ENCODE measurements at places on chromosomes 11 and 22. TPM values are rescaled to one million over a fixed set of nuclear protein-coding genes. Genes with fewer than 3 reads are reported as not detected.
A peak's percentile ranks its signal among the peaks of the same experiment; 100 is the strongest.

TMEM123 gene
- 114 TPM for total RNA-seq

INPP5J gene
- total RNA-seq = 7.7 TPM

UBQLN3 gene
- total RNA-seq = not detected

DMC1 gene
- 4.3 TPM for total RNA-seq

GRCh38 chr11:8672346-8672745 is 10.1 kb downstream of the TRIM66 start:
- no peak for DNase-seq
- no peaks in the 10 kb centered on the region for H3K36me3 ChIP-seq
- no peaks in the 10 kb centered on the region for H3K27me3 ChIP-seq
- no peak overlapping the region for H3K4me3 ChIP-seq
- H3K27ac ChIP-seq = peak overlapping the region; percentile 94

DNA sequence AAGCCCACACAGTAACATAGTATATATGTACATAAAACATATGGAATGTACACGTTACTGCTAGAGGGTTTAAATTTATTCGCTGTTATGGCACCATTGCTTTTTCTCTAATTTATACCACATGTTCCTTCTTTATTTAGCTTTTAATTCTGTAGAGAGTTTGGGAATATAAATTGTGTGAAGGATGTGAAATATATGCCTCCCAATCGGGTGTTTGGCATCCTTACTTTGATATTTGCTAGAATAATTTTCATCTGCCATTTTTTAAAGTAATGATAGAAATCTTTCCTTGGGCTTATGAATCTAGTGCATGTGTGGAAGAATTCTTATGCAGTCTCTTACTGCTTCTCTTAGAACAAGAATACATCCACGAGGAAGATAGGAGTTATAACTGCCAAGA is 509.8 kb upstream of the RAG2 start:
- no peak overlapping the region for H3K4me3 ChIP-seq
- peaks cover 11% of the 10 kb centered on the region for H3K27me3 ChIP-seq
- H3K36me3 ChIP-seq = peaks cover 63% of the 10 kb centered on the region
- no peak for DNase-seq
- H3K4me1 ChIP-seq = no peaks in the 10 kb centered on the region
- H3K27ac ChIP-seq = no peak overlapping the region

GRCh38 chr22:29528144-29528543 is 25.4 kb downstream of the THOC5 start:
- DNase-seq = no peak
- no peaks in the 10 kb centered on the region for H3K27me3 ChIP-seq
- no peak overlapping the region for H3K4me3 ChIP-seq

- H3K27ac ChIP-seq = no peak within 1 kb of the TSS
- H3K36me3 ChIP-seq = peaks cover 2% of the 10 kb centered on the region
- H3K27me3 ChIP-seq = peaks cover 6% of the 10 kb centered on the region
- DNase-seq = no peak
- no peak within 1 kb of the TSS for H3K4me3 ChIP-seq
These were observed at the start of gene GLYATL2 for GRCh38 chr11:58844361-58845005. TSS of gene GLYATL2 (minus strand) at chr11:58844704. CDS start at chr11:58839612, 5,092 bp downstream.

DNA sequence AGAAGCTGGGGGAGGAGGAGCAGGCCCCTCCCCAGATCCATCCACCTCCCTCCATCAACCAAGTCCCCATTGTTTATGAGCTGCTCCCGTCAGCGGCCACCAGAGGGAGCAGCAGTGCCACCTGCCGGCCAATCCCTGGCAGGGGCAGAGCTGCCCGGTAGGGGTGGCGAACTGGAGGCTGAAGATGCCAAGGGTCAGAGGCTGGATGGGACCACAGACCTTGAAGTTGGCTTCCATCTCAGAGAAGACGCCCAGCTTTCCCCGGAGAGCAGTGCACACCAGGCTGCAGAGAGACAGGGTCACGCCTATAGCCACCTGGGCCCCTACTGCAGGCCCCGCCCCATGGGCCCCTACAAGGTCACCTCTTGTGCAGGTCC is 3.6 kb downstream of the FIBP start:
- no peak overlapping the region for H3K27ac ChIP-seq
- H3K27me3 ChIP-seq = peaks cover 8% of the 10 kb centered on the region
- DNase-seq = peak; percentile 87

- H3K27ac ChIP-seq = no peak overlapping the region
- DNase-seq = no peak
- H3K4me1 ChIP-seq = no peaks in the 10 kb centered on the region
- no peaks in the 10 kb centered on the region for H3K36me3 ChIP-seq
These were observed 20.6 kb upstream of the DDI1 start for GRCh38 chr11:104015649-104016415.

GRCh38 chr22:44046485-44047141 is 22.5 kb downstream of the PARVB start:
- no peak overlapping the region for H3K27ac ChIP-seq
- DNase-seq = no peak
- no peaks in the 10 kb centered on the region for H3K36me3 ChIP-seq
- peaks cover 6% of the 10 kb centered on the region for H3K4me1 ChIP-seq
- H3K4me3 ChIP-seq = no peak overlapping the region

GRCh38 chr11:106091480-106092123 is 14.1 kb downstream of the AASDHPPT start:
- H3K27me3 ChIP-seq = no peaks in the 10 kb centered on the region
- peaks cover 11% of the 10 kb centered on the region for H3K4me1 ChIP-seq
- DNase-seq = no peak
- H3K36me3 ChIP-seq = peaks cover 36% of the 10 kb centered on the region
- no peak overlapping the region for H3K27ac ChIP-seq

- no peaks in the 10 kb centered on the region for H3K36me3 ChIP-seq
- H3K27ac ChIP-seq = no peak overlapping the region
- no peaks in the 10 kb centered on the region for H3K27me3 ChIP-seq
- H3K4me1 ChIP-seq = no peaks in the 10 kb centered on the region
These were observed 19.6 kb downstream of the GDPD5 start for GRCh38 chr11:75505916-75506692.

GRCh38 chr11:111301842-111302118 is 3.4 kb downstream of the POU2AF3 start:
- H3K27me3 ChIP-seq = peaks cover 26% of the 10 kb centered on the region
- DNase-seq = no peak
- no peaks in the 10 kb centered on the region for H3K36me3 ChIP-seq
- H3K4me3 ChIP-seq = no peak overlapping the region

GRCh38 chr11:59206635-59207034 is 6.1 kb downstream of the MPEG1 start:
- no peaks in the 10 kb centered on the region for H3K27me3 ChIP-seq
- H3K4me1 ChIP-seq = peaks cover 6% of the 10 kb centered on the region
- H3K4me3 ChIP-seq = no peak overlapping the region
- H3K27ac ChIP-seq = no peak overlapping the region

DNA sequence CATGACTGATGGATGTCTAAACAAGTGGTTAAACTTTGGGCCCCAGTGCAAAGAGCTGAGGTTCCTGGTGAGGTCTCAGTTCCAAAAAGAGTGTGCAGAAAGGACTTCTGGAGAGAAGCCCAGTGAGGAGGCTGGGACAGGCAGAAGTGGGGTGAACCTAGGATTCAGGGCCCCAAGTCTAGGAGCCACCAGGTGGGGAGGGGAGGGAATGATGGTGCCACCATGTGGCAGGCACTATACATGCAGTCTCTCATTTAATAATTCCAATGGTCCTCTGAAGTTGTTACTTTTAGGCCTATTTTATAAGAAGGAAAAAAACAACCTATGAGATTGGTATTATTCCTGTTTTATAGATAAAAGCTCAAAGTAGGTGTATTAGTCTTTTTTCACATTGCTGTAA is 102.0 kb downstream of the INSC start:
- H3K4me3 ChIP-seq = no peak overlapping the region
- peak; percentile 36 for DNase-seq
- H3K27ac ChIP-seq = no peak overlapping the region
- no peaks in the 10 kb centered on the region for H3K27me3 ChIP-seq
- no peaks in the 10 kb centered on the region for H3K36me3 ChIP-seq
- peaks cover 5% of the 10 kb centered on the region for H3K4me1 ChIP-seq

Data from WTC11 (cell line).